Activated T-cell treated with anti-CD3 and anti-CD28 coated beads for 1 hour (primary cell): ENCODE measurements at places on chromosomes 11 and 22.

DNA sequence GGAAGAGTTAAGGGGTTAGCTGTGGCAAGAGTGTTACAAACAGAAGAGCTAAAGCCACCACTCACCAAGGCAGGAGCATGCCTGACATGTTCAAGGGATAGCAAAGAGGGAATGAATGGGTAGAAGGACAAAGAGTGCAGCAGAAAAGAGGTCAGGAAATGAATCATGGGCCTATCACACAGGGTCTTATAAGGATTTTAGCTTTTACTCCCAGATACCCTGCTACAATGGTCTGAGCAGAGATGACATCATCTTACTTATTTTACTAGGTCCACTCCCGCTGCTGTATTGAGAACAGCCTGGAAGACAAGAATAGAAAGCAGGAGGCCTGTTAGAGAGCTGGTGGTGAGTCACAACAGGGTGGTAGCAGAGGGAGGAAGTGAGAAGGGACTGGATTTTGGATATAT is 9.8 kb downstream of the TRAF6 start:
- DNase-seq: no peak

DNA sequence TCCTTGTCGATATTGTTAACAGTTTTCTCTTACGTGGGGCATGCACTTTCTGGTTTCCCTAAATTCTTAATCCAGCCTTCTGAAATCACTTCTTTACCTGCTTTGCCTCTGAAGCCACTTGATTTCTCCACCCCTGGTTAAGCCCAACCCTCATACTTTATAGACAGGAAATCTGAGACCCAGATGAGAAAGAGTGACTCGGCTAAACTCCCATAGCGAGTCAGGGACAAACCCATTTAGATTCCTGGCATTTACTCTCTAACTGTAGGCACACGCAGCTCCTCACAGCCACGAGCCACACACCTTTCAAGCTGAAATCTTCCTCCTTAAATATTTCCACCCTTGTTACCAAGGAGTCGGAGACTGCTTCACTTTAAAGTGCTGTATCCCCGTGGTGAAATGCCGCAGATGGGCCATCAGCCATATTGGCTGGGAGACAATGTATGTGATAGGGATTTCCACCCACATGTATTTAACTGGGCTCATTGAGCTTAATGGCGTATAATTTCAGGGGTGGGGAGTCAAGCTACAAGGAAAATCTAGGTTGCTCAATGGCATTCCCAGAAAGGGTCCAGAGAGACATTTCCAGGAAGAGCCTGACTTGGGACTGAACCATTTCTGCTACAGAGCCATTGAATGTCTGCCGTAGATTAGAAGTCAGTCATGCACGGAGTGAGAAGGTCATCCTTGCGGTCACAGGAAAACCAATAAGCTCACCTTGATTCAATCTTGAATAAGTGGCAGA is 49.9 kb upstream of the GRK3 start:
- no peak for DNase-seq

DNA sequence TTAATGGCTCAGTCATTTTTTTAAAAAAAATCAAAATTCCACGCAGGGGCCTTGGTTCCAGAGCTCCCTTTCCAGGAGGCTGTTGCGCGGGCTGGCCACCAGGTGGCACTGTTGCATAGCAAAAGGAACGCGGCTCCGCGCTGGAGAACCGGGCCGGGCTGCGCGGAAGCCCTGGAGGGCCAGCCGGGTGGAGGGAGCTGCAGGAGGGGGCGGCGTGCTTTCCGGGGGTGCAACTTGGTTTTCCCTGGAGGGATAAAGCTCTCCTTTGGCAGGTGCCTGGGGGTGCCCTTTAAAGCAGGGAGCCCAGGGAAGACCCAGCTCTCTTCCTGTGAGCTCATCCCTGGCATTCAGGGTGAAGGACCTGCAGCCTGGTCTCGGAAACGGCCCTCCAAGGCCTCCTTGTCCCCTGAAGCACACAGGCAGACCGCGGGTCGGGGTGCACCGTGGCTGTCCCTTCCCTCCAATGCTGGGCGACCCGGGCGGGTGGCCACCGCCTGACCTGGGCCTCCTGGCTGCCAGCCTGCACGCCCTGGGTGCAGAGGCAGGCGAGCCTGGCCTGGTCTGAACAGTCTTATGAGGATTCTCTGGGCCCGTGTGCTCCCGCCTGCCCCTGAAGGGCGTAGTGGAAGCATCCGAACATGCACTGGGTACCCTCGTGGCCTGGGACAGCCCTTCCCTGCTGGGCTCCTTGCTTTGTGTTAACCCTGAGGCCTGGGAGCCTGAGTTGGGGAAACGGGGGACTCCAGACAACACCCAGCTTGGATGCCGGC is 23.4 kb downstream of the KRTAP5-5 start:
- peak; percentile 77 for DNase-seq

GRCh38 chr11:115344846-115345245 is 159.4 kb downstream of the CADM1 start:
- DNase-seq: no peak

- no peak for DNase-seq
Measured at GRCh38 chr22:45919504-45920286, 57.3 kb downstream of the WNT7B start.

GRCh38 chr11:116731821-116732220 is 41.0 kb downstream of the BUD13 start:
- no peak for DNase-seq

DNA sequence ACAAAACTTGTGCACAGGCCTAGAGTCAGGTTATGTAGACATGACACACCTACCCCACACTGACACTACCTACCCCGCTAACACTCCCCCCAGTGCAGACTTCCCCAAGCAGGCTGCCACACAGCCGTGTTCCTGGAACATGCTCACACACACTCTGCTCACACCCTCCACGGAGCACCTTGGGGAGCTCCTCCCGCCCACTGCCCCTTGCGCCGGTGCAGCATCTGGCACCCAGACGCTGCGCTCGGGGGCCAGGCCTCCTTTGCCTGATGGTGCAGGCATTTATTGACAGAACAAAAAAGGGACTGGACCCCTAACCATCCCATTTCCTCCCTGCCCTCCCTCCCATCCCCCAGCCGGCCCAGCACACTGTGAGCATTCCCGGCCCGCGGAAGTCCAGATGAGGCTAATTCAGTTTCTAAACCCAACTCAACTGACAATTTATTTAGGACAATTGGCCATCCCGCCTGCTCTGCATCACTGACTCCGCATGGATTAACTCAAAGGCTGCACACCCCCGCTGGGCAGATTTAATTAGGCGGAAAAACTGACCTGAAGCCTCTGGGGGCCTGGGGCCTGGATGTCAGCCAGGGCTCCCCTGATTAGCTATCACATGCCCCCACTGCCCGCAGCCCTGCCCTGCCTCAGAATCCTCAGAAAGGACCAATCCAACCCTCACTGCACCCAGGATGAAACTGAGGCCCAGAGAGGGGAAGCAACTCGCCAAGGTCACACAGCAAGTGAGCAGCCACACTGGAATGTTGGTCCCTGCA is 30.1 kb downstream of the KCNC1 start:
- DNase-seq: no peak

- DNase-seq: no peak
Measured at GRCh38 chr11:100739666-100740065, 52.6 kb downstream of the ARHGAP42 start.

GRCh38 chr11:26227301-26227746 is 104.6 kb upstream of the ANO3 start:
- no peak for DNase-seq

- DNase-seq: no peak
Measured at GRCh38 chr11:72352859-72353551, 81.3 kb downstream of the CLPB start.

DNA sequence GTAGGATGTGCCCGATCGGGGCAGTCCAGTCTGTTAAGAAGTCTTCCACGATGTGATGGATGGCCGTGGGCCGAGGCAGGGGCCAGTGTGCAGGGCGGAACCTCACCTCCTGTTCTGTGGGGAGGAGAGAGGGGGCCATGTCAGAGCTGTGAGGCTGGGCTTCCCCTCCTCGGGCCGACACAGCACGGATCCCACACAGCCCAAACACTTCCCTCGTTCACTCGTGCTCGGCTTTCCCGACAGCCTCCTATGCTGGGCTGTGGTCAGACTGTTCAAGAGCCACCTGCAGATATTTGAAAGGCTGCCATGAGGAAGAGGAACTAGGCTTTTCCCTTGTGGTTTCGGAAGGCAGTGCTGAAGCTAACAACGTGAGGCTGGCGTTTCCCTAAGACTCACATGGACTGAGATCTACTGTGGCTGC is 12.3 kb upstream of the TXN2 start:
- DNase-seq: no peak

DNA sequence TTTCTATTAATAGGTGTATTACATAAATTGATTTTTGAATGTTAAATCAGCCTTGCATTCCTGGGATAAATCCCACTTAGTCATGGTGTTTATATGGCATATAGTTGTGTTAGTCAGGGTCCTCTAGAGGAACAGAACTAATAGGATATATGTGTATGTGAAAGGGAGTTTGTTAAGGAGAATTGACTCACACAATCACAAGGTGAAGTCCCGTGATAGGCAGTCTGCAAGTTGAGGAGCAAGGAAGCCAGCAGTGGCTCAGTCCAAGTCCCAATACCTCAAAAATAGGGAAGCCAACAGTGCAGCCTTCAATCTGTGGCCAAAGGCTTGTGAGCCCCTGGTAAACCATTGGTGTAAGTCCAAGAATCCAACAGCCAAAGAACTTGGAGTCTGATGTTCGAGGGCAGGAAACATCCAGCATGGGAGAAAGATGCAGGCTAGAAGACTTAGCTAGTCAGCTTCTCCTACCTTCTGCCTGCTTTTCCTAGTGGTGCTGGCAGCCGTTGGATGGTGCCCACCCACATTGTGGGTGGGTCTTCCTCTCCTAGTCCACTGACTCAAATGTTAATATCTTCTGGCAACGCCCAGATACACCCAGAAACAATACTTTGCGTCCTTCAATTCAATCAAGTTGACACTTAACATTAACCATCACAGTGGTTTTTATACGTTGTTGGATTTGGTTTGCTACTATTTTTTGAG is 12.9 kb downstream of the SFI1 start:
- no peak for DNase-seq

DNA sequence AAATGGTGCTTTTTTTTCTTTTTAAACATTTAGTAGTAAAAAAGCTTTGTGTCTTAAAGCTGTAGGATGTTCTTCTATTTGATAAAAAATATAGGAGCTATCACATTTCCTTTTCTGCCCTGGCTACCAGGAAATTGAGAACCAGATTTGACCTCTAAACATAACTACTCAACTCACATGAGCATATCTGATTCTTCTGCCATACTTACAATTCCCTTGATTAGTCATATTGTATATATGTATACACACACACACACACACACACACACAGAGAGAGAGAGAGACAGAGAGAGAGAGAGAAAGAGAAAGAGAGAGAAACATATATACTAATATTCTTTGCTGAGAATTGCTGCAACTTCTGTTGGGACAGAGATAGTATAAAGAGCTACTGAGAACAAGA is 23.0 kb upstream of the GDPD4 start:
- no peak for DNase-seq

GRCh38 chr11:33974804-33975203 is 76.7 kb upstream of the CAPRIN1 start:
- no peak for DNase-seq

DNA sequence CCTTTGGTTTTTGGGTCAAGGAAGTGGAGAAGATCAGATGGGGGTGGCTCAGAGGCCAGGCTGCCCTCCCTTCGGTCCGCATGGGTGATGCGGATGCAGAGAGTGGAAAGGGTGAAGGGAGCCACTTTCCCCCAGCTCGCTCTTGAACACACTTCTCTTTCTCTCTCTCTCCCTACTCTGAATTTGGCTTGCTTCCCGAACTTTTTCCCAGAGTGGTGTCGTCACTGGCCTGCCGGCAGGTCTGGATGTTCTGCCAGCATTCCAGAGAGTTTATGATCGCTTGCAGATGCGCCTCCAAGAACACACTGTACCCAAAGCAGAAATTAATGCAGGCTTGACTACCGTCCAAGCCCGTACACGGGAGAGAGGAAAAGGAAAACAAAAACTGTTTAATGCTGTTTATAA is 103.2 kb downstream of the ZBTB16 start:
- DNase-seq: no peak

DNA sequence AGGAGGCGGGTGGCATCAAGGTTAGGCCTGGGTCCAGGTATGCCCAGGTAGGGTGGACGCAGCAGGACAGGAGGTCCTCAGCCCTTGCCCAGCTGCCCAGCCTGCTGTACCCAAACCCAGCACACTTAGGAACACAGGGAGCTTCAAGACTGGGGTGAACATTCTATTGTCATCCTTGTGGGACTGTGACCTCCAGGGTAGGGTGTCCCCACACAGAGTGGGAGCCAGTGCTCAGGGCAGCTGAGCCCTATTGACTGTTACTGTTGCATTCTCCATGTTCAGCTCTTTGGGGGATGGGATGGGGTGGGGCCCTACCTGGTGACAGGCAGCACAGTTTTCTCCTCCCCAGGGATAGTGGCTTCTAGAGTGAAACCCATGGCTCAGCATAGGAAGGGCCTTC is 106.0 kb downstream of the BCR start:
- no peak for DNase-seq

DNA sequence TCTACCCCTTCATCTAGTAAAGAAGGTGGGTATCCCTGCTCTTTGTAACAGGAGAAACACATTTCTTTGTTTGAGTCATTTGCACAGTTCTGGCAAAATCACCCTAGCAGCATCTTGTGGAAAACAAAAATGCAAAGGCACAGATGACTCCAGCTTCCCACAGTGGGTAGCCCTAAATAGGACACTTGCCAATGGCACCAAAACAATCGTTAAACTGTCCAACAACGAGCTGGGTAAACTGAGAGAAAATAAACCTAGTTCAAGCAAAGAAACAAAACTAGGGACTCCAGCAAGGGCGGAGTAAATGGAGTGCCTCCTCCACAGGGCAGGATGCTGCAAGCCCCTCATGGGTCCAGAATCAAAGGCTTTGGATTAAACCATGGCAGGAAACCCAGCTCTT is 239.5 kb downstream of the NTM start:
- DNase-seq: no peak

DNA sequence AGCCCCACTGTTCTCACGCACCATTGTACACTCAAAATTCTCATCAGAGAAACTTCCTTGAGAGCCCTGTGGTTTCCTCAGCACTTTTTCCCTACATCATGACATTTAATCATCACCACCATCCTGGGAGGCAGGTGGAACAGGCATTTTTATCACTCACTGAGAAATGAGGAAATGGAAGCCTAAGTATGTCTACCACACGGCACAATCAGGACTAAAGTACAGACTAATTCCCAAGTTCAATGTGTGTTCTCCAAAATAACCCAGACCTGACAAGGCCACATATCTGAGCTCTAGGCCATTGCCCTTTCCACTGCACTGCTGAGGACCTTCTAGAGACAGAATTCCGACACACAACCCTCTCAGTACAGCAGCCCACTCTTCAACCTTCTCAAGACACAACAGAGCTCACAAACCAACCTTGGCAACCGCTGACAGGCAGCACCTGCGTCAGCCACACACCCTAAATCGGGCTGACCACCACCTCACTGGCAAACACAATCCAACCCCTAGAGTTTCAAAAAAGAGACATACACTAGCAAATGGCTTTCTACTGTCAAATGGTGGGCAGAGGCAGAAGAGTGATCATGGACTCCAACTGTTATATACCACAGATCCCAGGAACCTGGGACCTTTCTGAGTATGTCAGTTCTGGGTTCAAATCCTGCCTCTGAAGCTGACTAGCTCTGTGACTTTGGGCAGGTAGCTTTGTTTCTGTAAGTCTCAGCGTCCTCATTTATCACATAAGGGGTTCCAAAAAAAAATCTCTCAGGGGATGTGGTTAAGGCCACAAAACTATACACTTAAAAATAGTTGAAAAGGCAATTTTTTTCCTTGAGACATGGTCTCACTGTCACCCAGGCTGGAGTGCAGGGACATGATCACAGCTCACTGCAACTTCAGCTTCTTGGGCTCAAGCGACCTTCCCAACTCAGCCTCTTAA is 16.3 kb downstream of the SMCO4 start:
- DNase-seq: no peak
